NCI-H1417 (cell line): ENCODE measurements at places on chromosomes 1 and 21.
A peak's percentile ranks its signal among the peaks of the same experiment; 100 is the strongest.

DNA sequence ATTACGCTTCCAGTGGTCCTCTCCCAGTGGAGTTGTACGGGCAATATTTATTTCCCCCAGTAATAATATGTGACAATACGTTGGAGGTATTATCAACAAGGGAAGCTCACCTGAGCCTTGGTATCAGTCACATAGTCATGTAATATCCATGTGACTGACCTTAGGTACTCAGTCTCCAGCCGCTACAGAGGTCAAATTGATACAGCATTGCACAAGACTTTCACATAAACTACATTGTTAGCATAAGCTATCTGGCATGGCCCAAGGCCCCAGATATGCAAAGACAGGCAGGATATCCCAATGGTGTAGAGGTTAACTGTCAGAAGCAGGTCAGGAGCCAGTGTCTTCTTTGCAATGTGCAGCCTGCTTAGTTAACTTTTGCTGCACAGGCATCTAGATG lies 15.3 kb upstream of the CHIT1 start:
- DNase-seq: no peak

DNA sequence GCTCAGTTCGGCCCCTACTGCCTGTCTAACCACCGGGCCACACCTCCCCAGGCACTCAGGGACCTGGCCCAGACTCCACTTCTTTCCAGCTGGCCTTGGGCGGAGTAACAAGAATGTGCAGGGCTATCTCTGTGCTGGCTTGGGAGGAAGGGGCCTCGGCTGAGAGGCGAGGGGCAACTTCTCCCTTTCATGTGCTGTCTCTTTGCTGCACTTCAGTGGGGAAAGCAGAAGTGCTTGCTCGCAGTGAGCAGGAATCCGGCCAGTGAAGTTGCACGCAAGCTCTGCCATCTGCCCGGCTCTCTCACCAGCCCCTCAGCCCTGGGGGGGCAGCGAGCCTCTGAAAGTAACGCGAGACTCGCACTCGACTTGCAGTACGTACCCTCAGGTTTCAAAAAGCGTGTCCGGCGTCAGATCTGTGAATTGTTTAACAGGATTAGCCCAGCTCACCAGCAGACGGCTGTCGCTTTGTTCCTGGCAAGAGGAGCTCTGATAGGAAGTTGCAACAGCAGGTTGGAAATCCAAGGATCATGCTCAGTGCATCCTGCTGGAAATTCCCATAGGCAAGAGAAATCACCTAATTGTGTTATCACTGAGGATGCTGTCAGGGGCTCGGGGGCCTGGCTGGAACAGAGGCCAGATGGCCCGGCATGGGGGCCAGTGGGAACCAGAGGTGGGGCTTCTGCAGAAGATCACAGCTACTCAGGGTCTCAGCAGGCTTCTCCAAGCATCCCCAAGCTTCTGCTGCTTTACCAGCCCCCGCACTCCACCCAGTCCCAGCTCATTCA lies 221.1 kb downstream of the NPHP4 start:
- no peak for DNase-seq

DNA sequence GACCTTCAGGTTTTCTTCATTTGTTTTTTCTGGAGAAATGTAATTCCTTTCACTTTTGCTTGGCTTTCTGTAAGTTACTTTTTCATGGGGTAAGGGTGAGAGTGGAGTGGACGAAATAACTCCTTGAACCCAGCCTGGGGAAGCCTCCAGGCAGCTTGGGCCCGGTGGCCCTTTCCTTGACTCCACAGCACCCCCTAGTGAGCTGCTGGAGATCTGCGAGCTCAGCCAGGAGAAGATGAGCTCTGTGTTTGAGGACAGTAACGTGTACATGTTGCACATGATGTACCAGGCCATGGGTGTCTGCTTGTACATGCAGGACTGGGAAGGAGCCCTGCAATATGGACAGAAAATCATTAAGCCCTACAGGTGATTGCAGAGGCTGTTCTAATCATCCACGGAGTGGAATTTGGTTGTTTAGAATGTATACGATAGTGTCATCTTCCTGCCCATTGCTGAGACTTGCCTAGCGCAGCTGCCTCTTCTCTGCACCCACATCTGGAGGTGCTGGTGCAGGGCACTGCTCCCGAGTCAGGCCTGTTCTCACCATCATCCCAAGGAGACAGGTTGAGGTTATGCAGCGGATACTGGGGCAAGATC lies 51.0 kb downstream of the SMYD2 start:
- DNase-seq: peak; percentile 62

- peak; percentile 12 for DNase-seq
Observed at GRCh38 chr1:119372503-119373086, 4.0 kb downstream of the HAO2 start.

- DNase-seq: no peak
Observed at GRCh38 chr1:211912038-211912437, 81.5 kb upstream of the LPGAT1 start.

GRCh38 chr1:210264496-210265380 lies 32.1 kb downstream of the SERTAD4 start:
- no peak for DNase-seq

- peak; percentile 74 for DNase-seq
Observed at GRCh38 chr1:157170677-157171515, 32.7 kb upstream of the ETV3 start.

DNA sequence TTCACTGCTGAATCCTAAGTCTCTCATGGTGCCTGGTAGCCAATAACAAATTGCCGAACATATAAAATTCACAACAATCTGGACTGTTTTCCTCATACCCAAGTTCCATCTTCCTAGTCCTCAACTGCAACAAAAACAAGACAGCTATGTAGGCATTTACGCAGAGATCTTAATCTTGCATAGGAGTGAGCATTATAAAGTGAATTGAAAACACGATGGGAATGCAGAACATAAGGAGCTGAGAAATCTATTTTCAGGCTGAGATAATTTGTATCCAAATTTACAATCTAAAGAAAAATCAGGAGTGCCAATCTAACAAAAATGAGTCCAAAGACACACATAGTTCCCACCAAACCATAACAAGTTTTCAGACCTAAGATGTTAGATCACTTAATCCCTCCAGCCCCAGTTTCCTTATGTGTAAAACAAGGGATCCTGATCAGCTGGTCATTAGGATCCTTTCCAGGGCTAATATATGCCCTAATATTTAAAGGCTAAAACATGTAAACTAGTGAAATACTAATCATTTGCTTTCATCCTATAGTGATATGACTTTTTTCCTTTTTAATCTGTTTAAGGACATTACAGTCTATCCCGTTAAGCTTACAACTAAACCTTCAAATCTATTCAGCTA lies 1.9 kb downstream of the SLC16A1 start:
- no peak for DNase-seq

DNA sequence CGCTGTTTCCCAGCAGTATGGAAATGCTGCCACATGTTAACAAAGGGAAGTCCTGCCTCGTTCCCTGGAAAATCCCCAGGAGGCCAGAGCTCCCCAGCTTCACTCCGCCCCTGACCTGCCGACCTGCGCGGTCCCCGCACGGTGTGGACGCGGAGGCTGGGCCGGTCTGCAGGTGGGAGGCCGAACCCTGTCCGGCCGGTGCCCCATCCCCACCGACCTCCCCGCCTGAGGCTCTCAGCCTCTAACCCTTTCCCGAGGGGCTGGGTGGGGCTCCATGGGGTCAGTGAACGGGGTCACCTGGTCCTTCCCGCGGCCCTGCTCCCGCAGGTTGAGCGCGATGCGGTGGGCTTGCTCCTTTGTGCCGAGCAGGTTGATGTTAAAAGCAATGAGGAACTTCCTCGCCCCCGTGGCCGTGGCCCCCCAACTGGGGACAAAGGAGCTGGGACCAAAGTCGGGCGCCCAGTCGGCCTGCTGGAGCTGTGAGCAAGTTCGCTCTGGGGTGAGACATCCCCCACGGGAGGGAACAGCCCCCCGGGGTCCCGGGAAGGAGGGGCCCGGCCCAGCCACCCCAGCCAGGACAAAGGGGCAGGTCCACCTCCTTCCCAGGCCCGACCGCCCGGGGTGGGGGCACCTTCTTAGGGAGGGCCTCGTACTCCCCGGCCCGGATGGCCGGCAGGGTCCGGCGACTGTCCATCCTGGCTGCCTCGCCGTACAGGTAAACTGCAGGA lies 4.0 kb downstream of the FTCD start:
- no peak for DNase-seq

DNA sequence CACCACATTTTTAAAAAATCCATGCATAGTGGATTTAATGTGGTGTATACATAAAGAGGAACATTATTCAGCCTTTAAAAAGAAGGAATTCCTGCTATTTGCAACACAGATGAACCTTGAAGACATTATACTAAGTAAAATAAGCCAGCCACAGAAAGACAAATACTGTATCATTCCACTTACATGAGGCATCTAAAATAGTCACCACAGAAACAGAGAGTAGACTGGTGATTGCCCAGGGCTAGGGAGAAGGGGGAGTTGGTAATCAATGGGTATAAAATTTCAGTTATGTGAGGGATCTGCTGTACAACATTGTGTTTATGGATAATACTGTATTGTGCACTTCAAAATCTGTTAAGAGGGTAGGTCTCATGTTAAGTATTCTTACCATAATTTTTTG lies 10.0 kb downstream of the FAM163A start:
- DNase-seq: no peak

- DNase-seq: no peak
Observed at GRCh38 chr1:198253259-198253658, 96.5 kb downstream of the NEK7 start.

DNA sequence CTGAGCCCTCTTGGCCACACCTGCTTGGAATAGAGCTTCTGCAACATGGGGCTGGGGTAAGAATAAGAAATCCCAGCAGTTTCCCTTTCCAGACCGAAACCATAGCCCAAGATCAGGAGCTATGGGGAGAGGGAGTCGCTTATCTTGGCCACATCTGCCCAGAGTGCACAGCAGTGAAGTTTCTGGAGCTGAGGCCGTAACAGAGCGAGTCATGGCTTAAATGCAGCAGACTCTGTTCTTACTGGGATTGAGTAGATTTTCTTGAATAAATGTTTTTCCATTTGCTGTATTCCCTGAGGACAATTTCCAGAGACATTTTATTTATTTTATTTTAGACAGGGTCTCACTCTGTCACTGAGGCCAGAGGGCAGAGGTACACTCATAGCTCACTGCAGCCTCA lies 33.5 kb downstream of the CFAP57 start:
- no peak for DNase-seq

DNA sequence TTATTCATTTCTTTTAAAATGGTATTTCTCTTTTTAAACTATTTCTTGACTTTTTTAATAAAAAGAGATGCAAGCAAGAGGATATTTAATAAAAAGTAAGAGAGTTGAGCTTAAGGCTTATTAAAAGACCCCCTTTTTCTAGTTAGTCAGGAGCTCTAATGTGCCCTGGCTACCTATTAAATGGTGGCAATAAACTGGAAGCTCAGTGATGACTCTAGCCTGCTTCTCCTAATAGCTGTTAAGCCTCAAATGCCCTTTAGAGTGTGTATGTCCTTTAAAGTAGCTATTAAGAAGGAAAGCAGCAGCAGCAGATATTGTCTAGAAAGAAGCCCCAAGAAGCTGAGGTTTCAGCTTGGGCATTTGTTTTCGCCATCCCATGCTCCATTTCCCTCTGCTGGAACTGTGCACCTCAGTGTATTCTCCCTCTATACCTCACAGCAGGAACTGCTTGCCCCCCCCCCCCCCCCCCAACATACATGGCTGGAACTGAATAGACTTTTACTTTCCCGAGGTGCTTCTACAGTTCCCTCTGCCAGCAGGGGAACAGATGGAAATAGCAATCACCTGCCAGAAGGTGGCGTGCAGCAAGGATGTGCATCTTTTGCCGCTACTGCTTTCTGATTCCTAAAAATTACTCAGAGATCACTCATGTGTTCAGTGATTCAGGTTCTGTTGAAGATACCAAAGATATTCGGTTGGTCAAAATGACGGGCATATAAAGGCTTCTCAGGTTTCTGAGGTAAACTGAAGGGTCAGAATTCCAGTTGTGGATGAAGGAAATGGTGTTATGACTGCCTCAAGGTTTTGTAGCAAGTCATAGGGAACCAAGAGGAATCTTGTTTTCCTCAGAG lies 2.5 kb downstream of the RGS4 start:
- peak; percentile 69 for DNase-seq

DNA sequence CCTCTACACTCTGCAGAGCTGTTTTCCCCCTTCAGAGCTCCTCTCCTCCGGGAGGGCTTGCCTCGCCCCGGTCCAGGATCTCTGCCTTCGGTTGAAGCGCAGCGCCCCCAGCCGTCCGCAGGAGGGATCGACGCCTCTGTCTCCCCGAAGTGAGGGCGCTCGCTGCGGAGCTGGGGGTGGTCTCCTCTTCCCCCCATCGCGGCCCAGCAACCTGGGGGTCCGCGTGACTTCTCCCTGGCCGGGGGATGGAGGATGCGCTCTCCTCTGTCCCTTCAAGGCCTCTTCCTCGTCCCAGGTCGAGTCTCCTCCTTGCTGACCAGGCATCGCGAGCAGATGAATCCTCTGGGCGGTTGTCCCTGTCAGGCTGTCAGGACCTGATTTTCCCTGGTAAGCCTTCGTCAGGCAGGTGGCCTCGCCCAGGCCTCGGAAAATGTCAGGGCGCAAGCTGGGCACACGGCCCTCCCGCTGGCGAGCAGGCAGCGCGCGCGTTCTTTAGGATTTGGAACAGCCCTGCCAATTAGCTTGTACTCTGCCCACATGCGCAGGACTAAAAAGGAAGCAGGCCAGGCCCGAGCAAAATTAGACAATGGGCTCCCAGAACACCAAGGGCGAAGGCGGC lies 90.5 kb downstream of the EDEM3 start:
- DNase-seq: peak; percentile 28

- DNase-seq: no peak
Observed at GRCh38 chr21:34881839-34882371, 167.2 kb downstream of the RUNX1 start.

GRCh38 chr1:61293986-61294504 lies 211.7 kb downstream of the NFIA start:
- DNase-seq: no peak

- no peak for DNase-seq
Observed at GRCh38 chr1:2644591-2645101, 11.8 kb upstream of the MMEL1 start.

GRCh38 chr1:152884966-152885624 lies 7.0 kb downstream of the SMCP start:
- no peak for DNase-seq

GRCh38 chr1:91944087-91944486 lies 5.1 kb upstream of the BRDT start:
- DNase-seq: no peak

- DNase-seq: no peak
Observed at GRCh38 chr1:203638103-203638475, 11.5 kb downstream of the ATP2B4 start.
